ENCODE measurements at places on chromosomes 13 and 19. TPM values are rescaled to one million over a fixed set of nuclear protein-coding genes. Genes with fewer than 3 reads are reported as not detected.

Gene MZT1
- total RNA-seq = 22.9 TPM

Gene C13orf42
- total RNA-seq = not detected

Gene UBL3
- 9.5 TPM for total RNA-seq

Gene LHFPL6
- 20.9 TPM for total RNA-seq

Gene MZF1
- total RNA-seq = 7.7 TPM

Gene NALCN
- 0.07 TPM for total RNA-seq

Gene ZNF583
- 3.9 TPM for total RNA-seq

Gene TMEM143
- total RNA-seq = 2.8 TPM

Gene C19orf38
- total RNA-seq = not detected

Gene ZNF227
- 9.9 TPM for total RNA-seq

Gene ZNF730
- total RNA-seq = 2.8 TPM

Gene ZNF599
- total RNA-seq = 2.8 TPM

Gene KCTD15
- 27.6 TPM for total RNA-seq

Gene ZNF625
- 6.6 TPM for total RNA-seq

Gene FGF21
- not detected for total RNA-seq

Gene GNA15
- 114 TPM for total RNA-seq

Gene CYP2B6
- not detected for total RNA-seq

Gene MAMSTR
- total RNA-seq = 1.5 TPM

Gene FCHO1
- 8.8 TPM for total RNA-seq

Gene MBD3L2
- total RNA-seq = not detected

Gene SPRYD7
- total RNA-seq = 11.5 TPM
